ENCODE measurements at places on chromosomes 2 and 18. TPM values are rescaled to one million over a fixed set of nuclear protein-coding genes. Genes with fewer than 3 reads are reported as not detected.
A peak's percentile ranks its signal among the peaks of the same experiment; 100 is the strongest.

The SERPINB3 gene
- total RNA-seq, result not detected

The NOTO gene
- not detected for total RNA-seq

The UGT1A8 gene
- not detected for total RNA-seq

The C2orf15 gene
- total RNA-seq, result 2.3 TPM

The NTSR2 gene
- total RNA-seq, result not detected

GRCh38 chr2:45028276-45028675, 19.0 kb upstream of the SIX2 start:
- DNase-seq, result no peak

- DNase-seq, result no peak
These were observed 26.9 kb upstream of the DTNB start for GRCh38 chr2:25700221-25700660.

GRCh38 chr18:24016643-24017042, 2.1 kb downstream of the TTC39C start:
- no peak for DNase-seq

DNA sequence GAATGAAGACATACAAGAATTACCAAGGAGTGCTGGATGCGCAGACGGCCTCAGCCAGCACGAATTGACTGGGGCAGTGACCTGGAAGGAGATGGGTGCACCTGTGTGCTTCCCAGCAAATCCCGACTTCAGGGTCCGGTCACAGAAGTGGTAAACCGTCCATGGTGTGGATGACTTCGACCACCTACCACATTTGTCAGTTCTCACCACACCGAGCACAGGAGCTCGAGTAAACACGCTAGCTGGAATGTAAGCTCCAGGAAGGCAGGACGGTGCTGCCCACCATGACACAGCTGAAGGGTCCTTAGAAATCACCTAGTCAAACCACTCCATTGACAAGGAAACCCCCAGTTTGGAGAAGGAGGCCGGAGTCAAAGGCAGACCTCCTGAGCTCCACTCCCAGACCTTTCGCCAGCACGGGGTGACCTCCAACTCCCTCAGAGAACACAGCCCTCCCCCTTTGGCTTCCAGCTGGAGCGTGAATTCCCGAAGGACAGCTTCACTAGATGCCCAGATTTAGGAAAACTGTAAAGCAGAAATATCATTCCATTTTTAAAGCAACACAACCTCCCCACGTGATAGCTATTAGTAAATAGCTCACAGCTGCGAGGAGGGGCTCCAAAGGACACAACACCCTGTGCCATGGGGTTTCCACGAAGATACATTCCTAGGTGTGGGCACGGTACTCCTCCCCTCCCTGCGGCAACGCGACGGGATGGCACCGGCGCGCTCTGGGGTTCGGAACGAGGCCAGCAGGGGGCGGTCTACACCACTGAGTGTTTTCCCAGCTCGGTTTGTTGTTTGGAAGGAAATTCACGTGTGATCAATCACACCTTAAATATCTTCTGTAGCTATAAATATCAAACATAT, 34.1 kb upstream of the GNAL start:
- DNase-seq, result peak; percentile 62

GRCh38 chr2:152542337-152542994, 174.8 kb downstream of the PRPF40A start:
- DNase-seq, result no peak

- no peak for DNase-seq
These were observed 319.0 kb upstream of the PKDCC start for GRCh38 chr2:41728788-41729338.

DNA sequence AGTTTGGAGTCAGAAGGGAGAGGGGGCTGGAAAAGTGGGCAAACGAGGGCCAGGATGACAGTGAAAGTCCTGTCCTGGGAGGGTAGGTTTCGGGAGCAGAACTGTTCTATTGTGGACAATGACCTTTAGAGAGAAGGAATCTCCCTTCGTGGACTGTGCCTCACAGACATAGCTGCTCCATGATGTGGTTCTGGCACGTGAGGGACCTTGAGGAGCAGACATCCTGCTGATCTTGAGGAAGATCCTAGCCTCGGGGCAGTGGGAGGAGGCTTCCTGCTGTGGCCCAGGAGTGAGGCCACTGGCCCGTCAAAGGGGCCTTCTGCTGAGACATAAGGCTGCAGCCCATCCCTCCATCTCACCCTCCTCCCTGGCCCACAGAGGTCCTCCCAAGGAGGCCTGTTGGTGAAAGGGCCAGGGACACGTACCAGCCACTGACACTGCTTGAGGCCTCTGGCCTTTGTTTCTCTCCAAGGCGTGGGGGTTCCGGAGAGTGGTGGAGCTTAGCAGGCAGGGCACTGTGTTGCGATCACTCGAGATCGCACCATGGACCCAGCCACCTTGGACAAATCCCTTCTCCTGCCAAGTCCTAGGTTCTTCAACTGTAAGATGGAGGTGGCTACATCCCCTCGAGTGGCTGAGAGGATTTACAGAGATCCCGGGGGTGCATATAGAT, 167.2 kb downstream of the CELF4 start:
- no peak for DNase-seq

DNA sequence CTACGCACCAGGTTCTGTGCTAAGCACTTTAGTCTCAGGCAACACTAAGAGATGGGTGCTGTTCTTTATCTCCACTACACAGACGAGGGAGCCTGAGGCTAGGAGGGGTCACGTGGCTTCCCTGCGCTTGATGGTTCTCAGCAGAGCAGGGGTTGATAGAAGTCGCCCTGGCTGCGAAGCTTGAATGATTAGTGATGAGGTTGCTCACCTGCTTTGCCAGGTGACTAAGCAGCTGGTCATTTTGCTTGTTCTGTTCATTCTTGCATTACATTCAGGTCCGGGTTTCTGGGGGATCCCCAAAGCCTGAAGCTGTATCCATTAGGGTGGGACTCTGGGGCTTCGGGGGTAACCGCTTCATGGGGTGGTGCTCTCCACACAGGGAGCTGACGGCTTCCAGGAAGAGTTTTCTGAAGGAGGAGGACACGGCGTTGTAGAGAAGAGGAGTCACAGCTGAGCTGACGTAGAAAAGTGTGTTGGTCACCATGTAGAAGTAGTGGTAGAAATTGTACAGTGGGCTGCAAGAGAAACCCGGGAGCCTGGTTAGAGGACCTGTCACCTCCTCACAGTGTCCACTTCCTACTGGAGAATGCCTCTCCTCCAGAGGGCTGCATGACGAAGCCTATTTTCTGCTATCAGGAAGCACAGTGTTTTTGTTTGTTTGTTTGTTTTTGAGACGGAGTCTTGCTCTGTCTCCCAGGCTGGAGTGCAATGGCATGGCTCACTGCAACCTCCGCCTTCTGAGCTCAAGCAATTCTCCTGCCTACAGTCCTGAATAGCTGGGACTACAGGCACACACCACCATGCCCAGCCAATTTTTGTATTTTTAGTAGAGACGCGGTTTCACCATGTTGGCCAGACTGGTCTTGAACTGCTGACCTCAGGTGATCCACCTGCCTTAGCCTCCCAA, 11.5 kb downstream of the NTSR2 start:
- DNase-seq, result no peak

GRCh38 chr18:74496508-74497323, 553 bp downstream of the CNDP2 start:
- no peak for DNase-seq

DNA sequence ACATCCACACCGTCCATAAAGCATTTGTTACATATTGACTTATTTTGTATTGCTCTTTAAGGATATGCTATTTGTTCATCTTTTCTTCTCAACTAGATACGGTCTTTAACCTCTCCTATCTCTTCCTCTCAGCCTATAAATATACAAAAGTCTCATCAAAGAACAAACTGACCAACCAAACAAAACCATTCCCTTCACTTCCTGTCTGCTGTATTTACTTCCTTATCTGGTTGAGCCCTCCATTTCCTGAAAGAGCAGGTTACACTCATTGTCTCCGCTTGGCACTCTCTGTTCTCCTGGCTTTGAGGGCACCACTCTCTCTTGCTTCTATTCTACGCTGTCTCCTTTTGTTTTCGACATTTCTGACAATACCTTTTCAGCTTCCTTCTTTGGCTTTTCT, 431.9 kb upstream of the TCF4 start:
- DNase-seq, result no peak

DNA sequence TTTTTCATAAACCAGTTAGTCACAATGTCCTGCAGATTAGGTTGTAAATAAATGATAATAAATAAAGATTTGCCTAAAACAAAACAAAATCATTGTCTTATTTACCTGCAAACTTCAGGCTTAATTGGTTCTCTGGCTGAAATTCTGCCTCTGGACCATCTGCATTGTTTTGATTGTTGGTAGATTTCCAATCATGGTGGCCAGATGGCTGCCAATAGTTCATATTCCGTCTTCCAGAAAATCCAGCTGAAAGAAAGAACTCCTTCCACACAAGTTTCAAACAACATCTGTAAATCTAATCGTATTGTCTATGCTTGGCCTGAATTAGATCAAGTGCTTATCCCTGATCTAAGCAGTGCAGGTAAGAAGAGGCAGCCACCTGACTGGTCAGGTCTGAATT, 771.1 kb upstream of the ZEB2 start:
- no peak for DNase-seq

DNA sequence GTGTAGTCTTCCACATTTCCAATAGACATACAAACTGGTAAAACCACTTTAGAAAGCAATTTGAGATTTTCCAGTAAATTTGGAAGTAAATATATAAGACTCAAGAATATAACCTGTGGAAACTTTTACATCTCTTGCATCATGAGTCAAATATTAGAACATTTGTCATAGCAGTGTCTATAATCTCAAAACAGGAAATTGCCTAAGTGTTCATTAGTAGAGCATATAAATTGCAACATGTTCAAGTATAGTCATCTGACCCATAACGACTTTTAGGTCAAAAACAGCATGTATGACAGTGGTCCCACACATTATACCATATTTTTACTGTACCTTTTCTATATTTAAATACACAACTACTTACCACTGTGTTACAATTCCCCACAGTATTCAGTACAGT, 555.9 kb upstream of the VRK2 start:
- DNase-seq, result no peak

DNA sequence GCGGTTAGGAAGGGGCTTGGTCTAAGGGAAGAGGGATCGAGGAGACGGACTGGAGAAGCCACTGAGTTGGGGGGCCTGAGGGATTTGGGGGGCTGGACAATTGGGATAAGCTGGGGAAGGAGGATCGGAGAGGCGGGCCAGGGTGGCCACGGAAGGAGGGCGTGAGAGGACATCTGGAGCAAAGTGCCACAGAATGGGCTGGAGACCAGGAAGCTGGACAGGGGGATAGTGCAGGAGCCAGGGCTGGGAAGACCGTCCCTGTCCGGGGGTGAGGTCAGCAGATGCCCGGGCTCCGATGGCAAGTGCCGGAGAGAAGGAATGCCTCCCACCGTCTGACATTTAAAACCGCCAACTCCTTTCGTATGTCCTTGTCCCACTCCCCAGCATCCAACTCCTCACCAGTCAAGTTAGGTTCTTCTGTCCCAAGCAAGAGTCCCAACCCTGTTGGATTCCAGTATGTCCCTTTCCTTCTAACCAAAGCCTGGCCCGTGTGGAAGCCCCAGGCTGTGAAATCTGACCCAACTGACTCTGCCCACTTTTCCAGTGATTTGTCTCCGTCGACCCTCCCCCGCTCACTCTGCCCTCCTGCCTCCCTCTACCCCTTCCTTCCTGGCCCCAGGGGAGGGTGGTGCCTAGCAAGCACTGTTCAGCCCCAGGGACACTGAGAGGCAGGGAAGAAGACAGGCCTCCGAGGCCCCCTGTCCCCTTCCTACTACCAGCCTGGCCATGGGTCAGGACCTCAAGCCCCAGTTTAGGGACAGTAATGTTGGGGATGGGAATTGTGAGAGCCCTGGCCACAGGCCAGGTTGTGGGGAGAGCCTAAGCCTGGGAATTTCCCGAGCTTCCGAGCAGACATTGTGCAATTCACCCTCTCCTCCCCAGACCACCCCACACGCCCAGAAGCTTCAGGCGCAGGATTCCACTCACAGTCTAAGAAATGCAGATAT, 31.5 kb upstream of the TMBIM1 start:
- no peak for DNase-seq

DNA sequence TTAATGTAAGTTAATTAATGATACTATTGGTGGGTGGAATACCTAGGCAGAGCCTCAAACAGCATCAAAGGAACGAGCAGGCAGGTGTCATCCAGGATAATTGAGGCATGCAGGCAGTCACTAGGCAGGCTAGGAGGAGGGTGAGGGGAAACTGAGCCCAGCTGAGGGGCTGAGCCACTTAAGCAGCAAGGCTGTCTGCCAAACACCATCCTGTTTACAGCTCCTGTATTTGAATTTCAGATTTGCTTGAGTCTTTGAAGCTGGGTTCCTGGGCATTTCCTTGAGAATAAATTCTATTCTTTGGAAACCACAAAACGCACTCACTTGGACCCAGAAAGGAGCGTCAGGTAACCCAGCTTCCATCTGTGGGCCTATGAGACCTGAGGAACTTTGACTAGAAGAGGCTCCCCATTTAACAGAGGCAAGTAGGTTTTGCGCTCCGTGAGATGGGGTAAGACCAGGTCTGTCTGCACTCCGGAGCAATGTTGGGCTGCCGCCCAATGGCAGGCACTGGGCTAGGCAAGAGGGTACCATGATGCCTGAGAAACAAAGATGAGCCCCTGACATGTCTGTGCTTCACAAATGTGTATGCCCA, 2.0 kb downstream of the EDAR start:
- DNase-seq, result no peak

GRCh38 chr2:240972636-240973521, 25.5 kb upstream of the SNED1 start:
- no peak for DNase-seq

DNA sequence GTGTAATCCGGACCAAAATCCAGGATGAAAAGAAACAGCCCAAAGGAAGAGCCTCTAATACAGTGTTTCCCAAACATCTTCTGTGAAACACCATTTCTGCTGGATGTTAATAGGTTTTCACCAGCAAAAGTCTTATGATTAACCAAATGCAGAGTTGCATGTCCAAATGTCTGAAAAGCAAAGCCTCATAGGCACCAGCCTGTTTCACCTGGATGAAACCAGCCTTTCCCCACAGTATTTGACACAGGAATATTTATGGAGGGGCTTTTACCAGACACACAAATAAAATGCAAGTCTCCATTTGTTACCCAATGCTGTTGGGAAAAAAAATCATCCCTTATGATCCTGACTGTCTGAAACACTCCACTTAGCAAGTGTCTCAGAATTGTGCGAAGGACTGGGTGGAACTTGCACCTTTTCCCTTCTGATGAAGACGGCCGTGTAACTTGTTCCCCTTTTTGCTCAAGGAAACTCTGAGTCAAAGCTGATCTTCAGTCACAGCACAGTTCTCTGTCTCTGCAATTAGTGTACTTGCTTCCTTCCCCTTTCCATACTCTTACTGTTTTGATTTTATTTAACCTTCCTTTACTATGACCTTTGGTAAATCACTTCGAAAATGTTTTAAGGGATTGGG, 70.3 kb upstream of the IL1R2 start:
- DNase-seq, result no peak

GRCh38 chr2:116452651-116453050, 1361.8 kb upstream of the DDX18 start:
- DNase-seq, result no peak

- DNase-seq, result no peak
These were observed 54.8 kb downstream of the KIAA2012 start for GRCh38 chr2:202127687-202128331.

GRCh38 chr2:55810622-55811020, 113.0 kb downstream of the EFEMP1 start:
- no peak for DNase-seq

- DNase-seq, result no peak
These were observed 77.0 kb downstream of the EPC2 start for GRCh38 chr2:148721520-148721931.

GRCh38 chr2:43347746-43348145, 121.3 kb upstream of the ZFP36L2 start:
- DNase-seq, result no peak

- no peak for DNase-seq
These were observed 22.4 kb downstream of the FBLN7 start for GRCh38 chr2:112160283-112161250.

All from activated naive CD8-positive, alpha-beta T cell treated with anti-CD3 and anti-CD28 coated beads, Interleukin-2, amount 10 ng/mL, durations not matched to agents 7 days and 5 days (primary cell).